Esophagus muscularis mucosa (tissue), 4 donors: ENCODE measurements at places on chromosomes 3 and 15. TPM values are rescaled to one million over a fixed set of nuclear protein-coding genes. Genes with fewer than 3 reads are reported as not detected.
A peak's percentile ranks its signal among the peaks of the same experiment; 100 is the strongest.

SEMA3G gene
- total RNA-seq = 7.1 TPM

KLF15 gene
- total RNA-seq = 84.3 TPM

CORO2B gene
- 8.9 TPM for total RNA-seq

COL8A1 gene
- total RNA-seq = 52.7 TPM

DNA sequence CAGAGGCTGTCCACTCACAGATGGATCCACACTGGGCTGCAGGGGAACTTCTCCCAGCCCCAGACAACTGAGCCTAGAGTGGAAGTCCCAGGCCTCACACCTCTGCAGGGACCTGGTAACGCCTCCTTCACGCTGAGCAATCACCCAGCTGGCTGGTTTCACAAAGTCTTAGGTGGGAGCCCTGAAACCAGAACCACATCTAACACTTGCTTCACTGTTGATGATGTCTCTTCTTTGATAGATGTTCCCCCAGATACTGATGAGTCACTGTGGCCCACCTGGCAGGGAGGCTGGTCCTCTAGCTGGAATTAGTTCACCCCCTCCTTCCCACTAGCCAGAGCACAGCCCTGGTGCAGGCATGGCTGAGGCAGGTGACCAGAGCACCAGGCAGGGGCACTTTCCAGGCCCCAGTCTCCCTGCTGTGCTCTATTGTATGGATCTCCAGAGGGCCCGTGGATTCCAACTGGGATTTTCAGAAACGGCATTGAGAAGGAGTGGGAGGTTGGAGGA lies 33.5 kb downstream of the MYL3 start:
- DNase-seq = peak; percentile 75
- H3K27me3 ChIP-seq = no peaks in the 10 kb centered on the region
- H3K4me1 ChIP-seq = no peaks in the 10 kb centered on the region
- H3K36me3 ChIP-seq = no peaks in the 10 kb centered on the region
- H3K4me3 ChIP-seq = no peak overlapping the region
- no peak overlapping the region for H3K27ac ChIP-seq

DNA sequence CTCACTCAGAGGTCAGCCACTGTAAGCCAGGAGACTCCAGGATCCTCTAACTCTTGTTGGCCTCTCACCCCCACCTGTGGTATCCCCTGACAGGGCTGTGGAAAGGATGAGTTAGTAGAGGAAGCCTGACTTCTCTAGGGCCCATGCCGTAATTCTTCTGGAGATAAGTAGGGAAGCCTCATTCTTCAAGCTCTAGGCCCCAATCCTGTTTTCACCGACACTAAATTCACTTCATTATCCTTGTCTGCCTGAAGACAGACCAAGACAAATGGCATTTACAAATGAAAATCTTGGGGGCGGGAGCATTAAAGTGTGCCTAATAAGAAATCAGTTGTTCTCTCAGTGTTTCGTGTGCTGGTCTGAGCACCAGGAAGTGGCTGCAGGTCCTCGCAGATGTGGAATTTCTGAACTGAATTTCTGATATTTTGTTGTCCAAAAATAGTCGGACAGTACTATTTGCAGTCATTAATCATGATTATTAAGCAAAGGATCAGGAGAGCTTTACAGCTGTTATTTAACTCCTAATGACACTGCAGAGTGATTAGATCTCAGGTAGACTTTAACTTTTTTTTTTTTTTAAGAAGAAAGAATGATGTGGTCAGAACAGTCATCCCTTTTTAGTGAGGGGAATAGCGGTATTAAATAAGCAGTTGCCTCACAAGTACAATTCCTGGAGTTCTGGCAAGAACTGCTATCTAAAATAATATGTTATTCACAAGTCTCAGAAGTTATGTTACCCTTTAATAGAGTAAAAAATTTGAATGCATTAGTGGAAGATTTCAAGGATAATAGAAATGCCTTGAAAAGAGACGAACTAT lies 58.4 kb downstream of the RBMS3 start:
- DNase-seq = no peak
- H3K4me1 ChIP-seq = peaks cover 59% of the 10 kb centered on the region
- no peaks in the 10 kb centered on the region for H3K27me3 ChIP-seq
- no peaks in the 10 kb centered on the region for H3K36me3 ChIP-seq

DNA sequence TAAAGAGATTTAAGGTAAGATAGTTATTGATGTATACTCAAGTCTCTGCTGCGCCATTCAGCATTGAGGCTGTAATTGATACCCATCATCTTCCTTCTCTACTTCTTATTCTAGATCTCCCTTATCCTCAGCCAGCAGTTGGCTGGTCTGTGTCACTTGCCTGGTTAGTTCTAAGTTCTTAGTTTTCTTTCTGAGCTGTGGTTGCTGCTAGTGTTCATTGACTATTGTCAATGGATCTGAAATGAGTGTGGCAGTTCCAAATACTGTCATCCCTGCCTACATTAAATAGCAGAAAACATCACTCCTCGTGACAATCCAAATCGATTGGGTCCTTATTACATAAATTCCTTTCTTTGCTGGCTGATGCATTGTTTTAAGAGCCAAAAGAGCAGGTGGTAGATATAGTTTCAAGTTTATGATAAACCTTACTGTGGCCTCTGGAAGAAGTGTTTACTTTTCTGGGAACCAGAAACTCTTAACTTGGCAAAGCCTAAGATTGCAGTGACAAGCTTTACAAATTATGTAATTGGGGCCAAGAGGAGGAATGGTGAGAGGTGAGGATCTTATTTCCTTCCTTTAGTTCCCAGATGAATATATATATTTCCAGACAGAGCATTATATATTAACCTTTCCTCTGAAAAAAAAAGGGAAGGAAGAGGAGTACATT lies 168.0 kb downstream of the GMNC start:
- no peaks in the 10 kb centered on the region for H3K36me3 ChIP-seq
- no peaks in the 10 kb centered on the region for H3K4me1 ChIP-seq
- DNase-seq = no peak
- no peaks in the 10 kb centered on the region for H3K27me3 ChIP-seq
- H3K4me3 ChIP-seq = no peak overlapping the region

- no peaks in the 10 kb centered on the region for H3K27me3 ChIP-seq
- H3K4me1 ChIP-seq = peaks cover 3% of the 10 kb centered on the region
- no peaks in the 10 kb centered on the region for H3K36me3 ChIP-seq
- no peak overlapping the region for H3K27ac ChIP-seq
These were observed 250.8 kb upstream of the CBLB start for GRCh38 chr3:106119614-106120082.

- peak; percentile 83 for DNase-seq
- no peaks in the 10 kb centered on the region for H3K36me3 ChIP-seq
- H3K27me3 ChIP-seq = no peaks in the 10 kb centered on the region
- H3K4me3 ChIP-seq = no peak overlapping the region
These were observed 64.0 kb upstream of the DGKG start for GRCh38 chr3:186425788-186426730.

GRCh38 chr3:155934230-155934629 lies 63.8 kb downstream of the GMPS start:
- H3K4me1 ChIP-seq = no peaks in the 10 kb centered on the region
- H3K27me3 ChIP-seq = no peaks in the 10 kb centered on the region
- DNase-seq = no peak
- H3K4me3 ChIP-seq = no peak overlapping the region
- no peak overlapping the region for H3K27ac ChIP-seq
- H3K36me3 ChIP-seq = peaks cover 67% of the 10 kb centered on the region

GRCh38 chr3:24336101-24336500 lies 158.5 kb downstream of the THRB start:
- DNase-seq = no peak
- no peaks in the 10 kb centered on the region for H3K36me3 ChIP-seq
- H3K27me3 ChIP-seq = no peaks in the 10 kb centered on the region
- H3K4me3 ChIP-seq = no peak overlapping the region

GRCh38 chr3:175447521-175447920 lies 588.4 kb downstream of the NAALADL2 start:
- H3K27me3 ChIP-seq = no peaks in the 10 kb centered on the region
- no peak overlapping the region for H3K4me3 ChIP-seq
- no peak overlapping the region for H3K27ac ChIP-seq
- H3K4me1 ChIP-seq = no peaks in the 10 kb centered on the region

DNA sequence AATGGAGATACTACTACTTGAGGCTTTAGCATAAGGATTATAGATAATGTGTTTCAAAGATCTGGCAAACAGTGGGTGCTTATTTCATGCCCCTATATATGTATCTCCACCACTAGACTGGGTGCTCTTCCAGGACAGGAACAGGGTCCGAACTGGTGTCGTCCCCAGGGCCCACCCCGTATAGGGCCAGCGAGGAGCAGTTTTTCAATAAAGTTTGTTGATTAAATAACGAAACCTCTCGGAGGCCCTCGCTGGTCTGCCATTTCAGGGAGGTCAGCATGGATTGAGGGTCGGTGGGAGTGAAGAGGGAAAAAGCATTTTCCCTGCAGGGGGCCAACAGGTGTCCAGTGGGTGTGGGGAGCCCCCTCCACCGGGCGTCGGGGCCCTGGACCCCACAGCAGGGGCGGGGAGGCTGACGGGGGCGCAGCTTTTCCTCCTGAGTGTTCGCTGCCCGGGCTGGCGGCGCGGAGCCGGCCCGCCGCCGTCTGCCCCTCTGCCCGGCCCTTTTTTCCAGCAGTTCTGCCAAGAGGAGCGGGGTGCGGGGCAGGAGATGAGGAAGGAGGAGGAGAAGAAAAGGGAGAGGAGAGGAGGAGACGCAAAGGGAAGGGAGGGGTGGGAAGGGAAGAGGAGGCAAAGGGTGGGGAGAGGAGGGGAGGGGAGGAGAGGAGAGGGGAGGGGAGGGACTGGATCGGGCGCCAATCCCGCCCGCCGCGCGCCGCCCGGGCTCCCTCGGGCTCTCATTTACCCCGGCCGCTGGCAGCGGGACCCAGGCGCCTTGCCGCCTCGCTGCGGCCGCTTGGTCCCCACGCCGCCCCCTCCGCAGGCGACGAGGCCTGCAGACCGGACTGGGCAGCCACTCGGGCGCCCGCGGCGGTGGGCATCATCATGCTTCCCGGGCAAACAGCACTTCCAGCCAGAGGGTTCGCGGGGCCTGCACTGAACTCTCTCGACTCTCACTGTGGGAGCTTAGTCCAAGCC lies 66.3 kb downstream of the ISG20 start:
- no peaks in the 10 kb centered on the region for H3K36me3 ChIP-seq
- peak overlapping the region; percentile 68 for H3K4me3 ChIP-seq
- peaks cover 15% of the 10 kb centered on the region for H3K4me1 ChIP-seq
- no peak for DNase-seq

DNA sequence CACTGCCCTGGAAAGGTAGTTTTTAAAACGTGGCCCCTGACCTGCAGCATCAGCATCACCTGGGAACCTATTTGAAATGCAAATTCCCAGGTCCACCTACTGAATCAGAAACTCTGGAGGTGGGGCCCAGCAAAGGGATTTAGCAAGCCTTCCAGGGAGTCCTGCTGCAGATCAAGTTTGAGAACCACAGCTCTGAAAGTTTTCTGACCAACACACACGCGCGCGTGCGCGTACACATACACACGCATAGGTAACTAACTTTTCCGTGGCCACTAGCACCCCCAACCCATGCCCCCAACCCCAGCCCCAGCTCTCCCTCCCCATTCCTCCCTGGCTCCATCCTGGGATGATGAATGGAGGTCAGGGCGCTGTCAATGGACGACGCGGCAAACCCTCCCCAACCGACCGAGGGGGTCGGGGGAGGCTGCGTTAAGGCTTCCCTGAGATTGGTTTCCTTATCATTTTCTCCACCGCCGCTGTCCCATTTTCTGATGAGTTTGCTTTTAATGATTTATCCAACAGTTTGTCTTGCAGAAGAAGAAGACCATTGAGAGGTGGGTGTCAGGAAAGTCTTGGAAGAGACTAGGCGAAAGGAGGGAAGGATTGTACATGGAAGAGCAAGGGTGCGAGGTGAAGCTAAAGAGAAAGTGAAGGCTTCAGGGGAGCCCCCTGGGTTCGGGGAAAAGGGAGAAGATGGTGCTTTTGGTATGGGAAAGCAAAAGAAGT lies 590 bp upstream of the BOC start:
- H3K27ac ChIP-seq = peak overlapping the region; percentile 97
- H3K4me3 ChIP-seq = peak overlapping the region; percentile 70
- no peaks in the 10 kb centered on the region for H3K36me3 ChIP-seq
- no peaks in the 10 kb centered on the region for H3K27me3 ChIP-seq

- H3K4me3 ChIP-seq = no peak overlapping the region
- DNase-seq = no peak
- H3K4me1 ChIP-seq = peaks cover 8% of the 10 kb centered on the region
These were observed 19.1 kb downstream of the TSEN2 start for GRCh38 chr3:12503126-12503957.

DNA sequence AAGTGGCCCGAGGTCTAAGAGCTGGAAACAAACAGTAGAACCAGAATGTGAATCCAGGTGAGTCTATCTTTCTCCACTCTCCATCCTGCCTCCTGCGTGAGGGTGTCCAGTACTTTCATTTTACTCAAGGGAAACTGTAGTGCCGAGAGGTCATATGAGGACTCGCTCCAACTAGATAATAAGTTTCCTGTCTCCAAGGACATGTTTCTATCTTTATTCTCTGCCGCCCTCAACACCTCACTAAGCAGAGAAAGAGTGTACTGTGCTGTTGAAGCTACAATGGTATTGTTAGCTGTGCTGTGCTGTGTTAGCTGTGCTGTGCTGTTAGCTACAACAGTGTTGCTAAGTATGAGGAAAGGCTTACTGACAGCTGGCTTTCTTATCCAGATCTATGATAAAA lies 137.9 kb upstream of the COL8A1 start:
- peaks cover 13% of the 10 kb centered on the region for H3K4me1 ChIP-seq
- no peaks in the 10 kb centered on the region for H3K36me3 ChIP-seq
- DNase-seq = no peak
- no peak overlapping the region for H3K4me3 ChIP-seq
- no peak overlapping the region for H3K27ac ChIP-seq
- no peaks in the 10 kb centered on the region for H3K27me3 ChIP-seq

DNA sequence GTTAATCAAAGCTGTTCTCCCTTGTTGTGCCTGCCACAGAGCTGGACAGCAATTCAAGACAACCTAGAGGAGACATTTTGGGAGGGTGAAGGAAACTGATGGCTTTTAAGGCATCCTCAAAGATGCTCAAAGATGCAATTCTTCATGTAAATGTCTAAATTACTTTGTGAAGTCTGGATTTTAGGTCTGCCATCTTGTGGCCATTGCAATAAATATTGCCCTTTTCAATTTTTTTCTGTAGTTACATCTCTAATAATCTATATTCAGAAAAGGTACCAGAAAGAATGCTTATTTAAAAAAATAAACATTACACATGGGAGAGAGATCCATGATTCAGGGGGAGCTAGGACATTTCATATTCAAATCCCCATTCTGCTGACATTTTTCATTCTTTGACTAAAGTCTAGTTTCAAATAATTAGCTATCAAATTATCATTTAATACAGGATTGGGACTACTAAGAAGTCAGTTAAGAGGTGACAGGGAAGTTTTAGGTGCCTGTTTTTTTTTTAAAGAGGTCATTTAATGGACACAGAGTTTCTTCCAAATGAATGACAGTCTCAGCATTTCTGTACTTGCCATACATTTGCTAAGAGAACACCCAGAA lies 259.8 kb upstream of the WNT5A start:
- H3K36me3 ChIP-seq = no peaks in the 10 kb centered on the region
- no peak overlapping the region for H3K27ac ChIP-seq
- H3K4me1 ChIP-seq = no peaks in the 10 kb centered on the region
- no peak for DNase-seq
- no peak overlapping the region for H3K4me3 ChIP-seq
